ENCODE measurements at places on chromosomes 1 and 21.
A peak's percentile ranks its signal among the peaks of the same experiment; 100 is the strongest.

DNA sequence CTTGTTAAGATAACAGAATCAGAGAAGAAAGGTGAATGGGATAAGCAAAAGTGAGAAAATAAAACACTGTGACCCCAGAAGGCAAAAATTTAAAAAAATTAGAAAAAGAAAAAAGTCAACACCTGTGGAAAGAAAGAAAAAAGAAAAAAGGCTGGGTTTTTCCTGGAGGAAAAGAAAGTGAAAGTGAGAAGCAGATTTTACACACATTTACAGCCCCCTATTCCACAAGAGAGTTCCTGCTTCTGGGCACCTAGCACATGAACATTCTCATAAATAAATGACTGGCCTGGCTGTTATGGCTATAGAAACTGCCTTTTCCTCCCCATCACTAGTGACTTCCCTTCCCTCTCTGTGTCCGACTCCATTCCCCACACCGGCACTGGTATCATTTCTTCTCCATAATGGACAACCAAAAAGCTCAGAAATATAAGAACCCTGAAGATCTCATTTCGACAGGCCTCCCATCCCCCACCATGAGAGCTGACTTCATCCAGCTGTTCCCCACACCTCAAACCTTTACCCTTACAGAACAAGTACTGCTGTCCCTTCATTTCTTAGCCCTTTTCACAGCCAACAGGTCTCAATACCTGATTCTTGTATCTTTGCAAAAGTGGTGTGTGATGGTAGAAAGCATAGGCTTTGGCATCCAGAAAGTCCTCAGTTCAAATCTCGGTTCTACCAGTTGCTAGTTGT is 12.6 kb downstream of the MTF1 start:
- DNase-seq, result peak; percentile 62

DNA sequence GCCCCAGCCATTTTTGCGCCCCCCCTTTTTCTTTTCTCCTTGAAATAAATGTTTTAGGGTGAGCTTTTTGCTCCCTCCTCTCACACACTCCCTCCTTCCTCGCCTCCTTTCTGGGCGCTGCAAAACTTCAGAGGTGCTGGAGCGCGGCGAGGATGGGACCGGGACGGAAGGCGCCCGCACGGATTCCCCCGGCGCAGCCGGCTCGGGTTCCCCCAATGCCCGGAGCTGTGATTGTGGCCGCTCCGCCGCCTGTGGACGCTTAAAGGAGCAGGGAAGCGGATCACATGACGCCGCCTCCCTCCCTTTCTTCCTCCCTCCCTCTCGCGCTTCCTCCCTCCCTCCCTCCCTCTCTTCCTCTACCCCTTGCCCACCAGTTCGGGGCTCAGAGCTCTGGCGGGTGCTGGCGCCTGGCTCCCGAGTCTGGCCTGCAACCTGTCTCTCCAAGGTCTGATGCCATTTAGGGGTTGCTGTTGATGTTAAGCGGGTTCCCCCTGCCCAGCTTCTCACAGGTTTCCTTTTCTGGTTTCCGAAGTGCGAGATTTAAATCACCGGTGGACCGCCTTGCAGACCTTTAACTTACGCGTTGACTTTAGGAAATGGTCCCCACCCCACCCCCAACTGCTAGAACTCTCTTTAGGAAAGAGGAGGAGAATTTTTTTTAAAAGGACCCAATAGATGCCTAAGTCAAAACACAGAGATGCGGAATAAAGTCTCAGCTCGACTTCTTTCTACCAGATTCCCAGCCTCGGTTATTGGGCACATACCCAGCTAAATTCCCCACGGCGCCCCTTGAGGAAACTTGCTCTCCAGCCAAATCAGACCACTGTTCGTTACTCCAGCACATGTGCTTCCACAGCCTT is at the start of gene WLS:
Gene WLS, minus strand, starts transcription at position 235 of the 860 bp plus-strand sequence. Its CDS starts 224 bp downstream, at position 11.
- DNase-seq, result peak; percentile 53

DNA sequence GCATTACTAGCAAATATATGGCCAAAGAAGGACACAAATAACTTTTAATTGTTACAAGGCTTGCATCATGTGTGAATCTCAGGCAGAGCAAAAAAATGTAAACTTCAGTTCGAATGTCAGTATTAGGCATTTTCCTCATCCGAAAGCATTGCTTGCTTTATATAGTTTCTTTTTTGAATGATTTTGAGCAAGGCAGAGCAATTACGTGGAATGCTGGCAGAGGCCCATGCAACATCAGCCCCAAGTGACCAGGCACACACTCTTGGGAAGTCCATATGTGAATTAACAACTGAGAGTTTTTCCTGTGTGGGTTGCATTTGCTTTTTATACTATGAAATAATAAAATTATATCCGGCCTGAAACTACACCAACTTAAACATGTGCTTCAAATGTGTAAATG is 274.8 kb downstream of the PTPRC start:
- no peak for DNase-seq

DNA sequence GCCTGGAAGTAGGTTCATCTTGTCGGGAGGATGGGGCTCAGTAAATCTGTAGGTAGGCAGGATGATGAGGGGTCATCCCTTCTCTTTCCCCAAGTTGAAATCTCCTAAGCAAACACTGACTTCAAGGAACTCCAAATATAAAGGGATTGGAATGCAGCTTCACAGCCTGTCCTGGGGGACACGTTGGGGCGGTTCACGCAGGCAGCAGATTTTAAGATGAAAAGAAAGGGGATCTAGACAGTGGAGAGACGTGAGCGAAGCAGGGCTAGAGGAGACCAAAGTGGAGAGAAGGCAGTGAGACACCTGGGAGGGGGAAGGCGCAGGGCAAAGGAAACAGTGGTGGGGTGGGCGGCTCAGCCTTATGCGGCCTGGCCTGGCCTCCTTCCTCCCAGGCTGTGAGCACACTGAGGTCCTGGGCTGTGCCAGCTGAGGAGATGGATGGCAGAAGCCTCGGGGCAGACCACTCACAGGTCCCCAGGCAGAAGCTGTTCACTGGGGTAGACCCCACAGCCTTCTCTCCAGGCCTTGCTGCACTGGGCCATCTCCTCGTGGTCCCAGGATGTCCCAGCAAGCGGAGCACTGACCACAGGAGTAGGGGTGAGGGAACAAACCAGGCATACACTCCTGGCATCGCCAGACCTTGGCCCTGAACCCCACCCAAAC is 51.7 kb downstream of the TOR1AIP2 start:
- no peak for DNase-seq

DNA sequence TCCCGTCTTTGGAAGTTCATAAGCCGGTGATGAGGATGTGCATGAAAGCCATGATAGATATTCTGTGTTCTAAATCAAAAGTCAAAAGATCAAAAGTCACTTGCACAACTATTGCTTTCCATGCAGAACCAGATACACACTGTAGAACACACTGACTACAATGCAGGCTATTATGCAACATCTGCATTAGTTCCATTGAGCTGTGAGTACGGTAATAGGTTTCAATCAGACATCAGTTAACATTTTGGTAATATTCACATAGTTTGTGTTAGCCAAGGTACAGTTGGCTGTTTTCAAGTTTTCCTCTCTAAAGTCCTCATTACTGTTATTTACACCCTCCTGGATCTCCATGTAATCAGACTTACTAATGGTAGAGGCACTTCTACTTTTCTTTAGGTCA is 3.1 kb downstream of the KCNA2 start:
- no peak for DNase-seq

DNA sequence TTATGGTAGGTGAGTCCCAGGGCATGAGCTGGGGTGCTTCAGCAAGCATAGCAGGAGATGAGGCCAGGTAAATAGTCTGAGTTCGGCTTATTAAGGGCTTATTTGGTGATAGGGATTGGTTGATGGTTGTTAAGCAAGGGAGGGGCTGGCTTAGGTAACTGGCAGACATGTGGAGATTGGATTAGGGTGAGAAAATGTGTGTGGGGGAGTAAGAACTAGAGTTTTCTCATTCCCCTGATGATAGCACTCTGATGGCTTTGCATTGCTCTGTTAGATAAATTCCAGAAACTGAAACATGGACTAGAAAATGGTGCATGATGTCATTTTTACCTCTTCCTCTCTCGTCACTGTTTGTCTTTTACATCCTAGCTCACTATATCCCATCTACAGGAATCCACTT is 53.6 kb downstream of the FGGY start:
- peak; percentile 18 for DNase-seq

GRCh38 chr1:21469581-21469980 is 29.6 kb downstream of the NBPF3 start:
- DNase-seq, result peak; percentile 13

Measured in suppressor macrophage treated with lipopolysaccharide for 4 hours (primary cell).